Muscle of leg (tissue), 16 donors: ENCODE measurements at places on chromosomes 6 and 20.
A peak's percentile ranks its signal among the peaks of the same experiment; 100 is the strongest.

DNA sequence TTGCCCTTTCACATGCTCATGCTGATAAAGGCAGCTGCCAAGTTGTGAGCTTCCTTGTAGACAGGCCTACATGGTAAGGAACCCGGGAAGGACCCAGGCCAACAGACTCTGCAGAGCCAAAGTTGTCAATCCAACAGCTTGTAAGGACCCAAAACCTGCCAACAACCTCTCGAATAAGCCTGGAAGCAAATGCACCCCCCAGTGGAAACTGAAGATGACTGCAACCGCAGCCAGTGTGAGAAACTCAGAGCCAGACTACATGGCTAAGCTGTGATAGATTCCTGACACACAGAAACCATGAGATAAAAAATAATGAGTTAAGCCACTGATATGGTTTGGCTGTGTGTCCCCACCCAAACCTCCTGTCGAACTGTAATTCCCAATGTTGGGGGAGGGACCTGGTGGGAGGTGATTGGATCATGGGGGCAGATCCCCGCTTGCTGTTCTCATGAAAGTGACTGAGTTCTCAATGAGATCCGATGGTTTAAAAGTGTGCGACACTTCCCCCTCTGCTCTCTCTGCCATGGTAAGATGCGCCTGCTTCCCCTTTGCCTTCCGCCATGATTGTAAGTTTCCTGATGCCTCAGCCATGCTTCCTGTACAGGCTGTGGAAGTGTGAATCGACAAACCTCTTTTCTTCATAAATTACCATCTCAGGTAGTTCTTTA lies 18.8 kb upstream of the CLPSL2 start:
- no peak for DNase-seq

- peak; percentile 5 for DNase-seq
These were observed 313.1 kb downstream of the TRDN start for GRCh38 chr6:123323452-123324329.

GRCh38 chr6:66689608-66690007 lies 982.6 kb upstream of the EYS start:
- no peak for DNase-seq

DNA sequence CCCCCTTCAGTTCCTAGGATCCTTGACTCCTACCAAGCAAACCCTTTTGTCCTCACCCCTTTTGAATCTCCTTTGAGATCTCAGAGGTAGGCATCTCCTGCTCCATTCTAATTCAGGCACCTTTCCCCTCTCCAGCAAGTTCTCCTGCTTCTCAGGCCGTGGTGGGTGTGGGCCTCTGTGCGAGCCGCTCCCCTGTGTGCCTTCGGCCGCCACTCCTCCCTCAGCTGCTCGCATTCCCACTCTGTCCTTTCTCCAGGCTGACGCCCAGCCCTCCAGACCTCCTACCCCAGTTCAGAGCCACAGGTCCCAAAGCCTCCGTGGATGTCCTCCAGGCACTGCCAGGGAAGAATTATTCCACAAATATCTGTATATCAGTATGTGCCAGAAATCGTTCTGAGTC lies 19.7 kb upstream of the RPS6KA2 start:
- no peak for DNase-seq

DNA sequence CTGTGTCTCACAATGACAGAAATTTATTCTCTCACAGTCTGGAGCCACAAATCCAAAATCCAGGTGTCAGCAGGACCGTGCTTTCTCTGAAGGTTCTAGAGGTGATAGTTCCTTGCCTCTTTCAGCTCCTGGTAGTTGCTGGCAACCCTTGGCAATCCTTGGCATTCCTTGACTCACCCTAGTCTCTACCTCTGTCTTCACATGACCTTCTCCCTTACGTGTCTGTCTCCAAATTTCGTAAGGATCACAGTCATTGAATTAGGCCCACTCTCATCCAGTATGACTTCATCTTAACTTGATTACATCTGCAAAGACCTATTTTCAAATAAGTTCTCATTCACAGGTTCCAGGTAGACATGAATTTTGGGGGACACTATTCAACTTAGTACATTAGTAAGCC lies 143.1 kb downstream of the CEP57L1 start:
- no peak for DNase-seq

GRCh38 chr6:42403831-42404230 lies 47.9 kb downstream of the TRERF1 start:
- DNase-seq = peak; percentile 20

DNA sequence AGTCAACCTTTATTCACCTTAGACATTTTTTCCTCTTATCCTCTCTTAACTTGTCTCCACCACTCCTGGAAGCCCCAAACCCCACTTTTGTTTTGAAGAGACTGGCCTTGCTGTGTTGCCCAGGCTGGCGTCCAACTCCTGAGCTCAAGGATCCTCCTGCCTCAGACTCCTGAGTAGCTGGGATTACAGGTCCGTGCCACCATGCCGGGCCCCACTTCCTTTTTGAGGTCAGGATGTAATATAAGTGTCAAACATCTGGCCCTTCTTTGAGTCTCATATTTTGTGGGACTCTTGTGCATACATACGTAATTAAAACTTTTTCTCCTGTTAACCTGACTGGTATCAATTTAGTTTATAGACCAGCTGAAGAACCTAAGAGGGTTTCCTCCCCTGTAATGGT lies 1.4 kb upstream of the CDK19 start:
- no peak for DNase-seq

GRCh38 chr20:49983123-49983847 lies 505 bp downstream of the SNAI1 start:
- no peak for DNase-seq

DNA sequence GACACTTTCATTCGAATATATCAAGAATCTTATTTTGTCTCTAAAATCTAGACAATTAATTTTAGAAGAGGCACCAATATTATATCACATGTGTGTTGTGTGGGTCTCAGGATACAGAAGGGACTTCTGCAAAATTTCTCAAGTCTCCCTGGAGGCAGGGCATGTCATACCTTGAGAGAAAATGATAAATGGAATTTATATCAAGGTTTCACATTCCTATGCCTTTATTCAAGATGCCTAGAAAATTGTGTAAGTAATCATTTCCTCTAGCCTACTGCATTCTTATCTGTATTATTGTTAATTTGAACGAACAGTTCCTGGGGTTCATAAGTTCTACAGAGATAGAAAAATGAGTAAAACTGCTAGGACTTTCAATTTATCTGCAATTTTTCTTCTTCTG lies 1247.9 kb downstream of the GRIK2 start:
- no peak for DNase-seq

DNA sequence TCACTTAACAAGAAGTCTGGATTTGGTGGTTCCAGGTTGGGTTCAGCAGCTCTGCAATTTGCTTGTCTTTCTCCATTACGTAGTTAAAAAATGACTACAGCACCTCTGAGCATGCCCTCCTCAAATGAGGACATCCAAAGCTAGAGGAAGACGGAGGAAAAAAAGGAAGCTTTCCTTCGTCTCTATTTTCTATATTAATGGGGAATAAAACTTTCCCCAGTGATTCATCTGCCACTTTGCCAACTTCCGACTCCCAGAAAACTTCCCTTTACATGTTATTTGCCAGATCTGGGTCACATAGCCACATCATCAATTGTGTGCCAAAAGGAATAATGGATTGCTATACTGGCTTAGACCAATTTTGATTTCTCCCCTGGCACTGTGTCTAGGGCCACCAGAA lies 69.5 kb downstream of the ZFAND3 start:
- DNase-seq = no peak

DNA sequence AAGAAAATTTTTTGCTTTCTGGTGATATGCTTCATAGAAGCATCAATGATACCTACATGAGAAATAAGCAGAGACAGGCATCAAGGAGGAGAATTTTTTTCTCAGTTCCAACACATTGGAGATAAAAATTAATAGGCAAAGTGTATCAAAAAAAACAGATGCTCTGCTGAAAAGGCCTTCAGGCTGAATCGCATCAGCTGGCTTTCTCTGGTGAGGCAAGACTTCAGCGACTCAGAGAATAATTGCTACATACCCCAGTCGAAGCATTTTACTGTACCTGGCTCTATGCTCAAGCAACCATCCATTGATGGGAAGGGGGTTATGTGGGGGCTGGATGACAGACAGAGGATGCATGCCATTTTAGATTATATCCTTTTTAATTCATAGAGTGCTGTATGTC lies 415.1 kb downstream of the TFAP2A start:
- DNase-seq = no peak

- peak; percentile 43 for DNase-seq
These were observed 107.7 kb downstream of the PTPRK start for GRCh38 chr6:128412680-128413079.

DNA sequence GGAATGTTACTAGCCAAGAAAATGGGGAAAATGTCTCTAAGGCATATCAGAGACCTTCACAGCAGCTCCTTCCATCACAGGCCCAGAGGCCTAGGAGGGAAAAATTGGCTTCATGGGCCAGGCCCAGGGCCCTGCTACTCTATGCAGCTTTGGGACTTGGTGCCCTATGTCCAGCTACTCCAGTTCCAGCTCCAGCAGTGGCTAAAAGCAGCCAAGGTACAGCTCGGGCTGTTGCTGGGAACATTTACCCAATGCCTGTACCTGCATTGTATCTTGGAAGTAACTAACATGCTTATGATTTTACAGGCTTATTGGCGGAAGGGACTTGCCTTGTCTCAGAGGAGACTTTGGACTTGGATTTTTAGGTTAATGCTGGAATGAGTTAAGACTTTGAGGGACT lies 390.6 kb downstream of the GRIK2 start:
- DNase-seq = no peak

DNA sequence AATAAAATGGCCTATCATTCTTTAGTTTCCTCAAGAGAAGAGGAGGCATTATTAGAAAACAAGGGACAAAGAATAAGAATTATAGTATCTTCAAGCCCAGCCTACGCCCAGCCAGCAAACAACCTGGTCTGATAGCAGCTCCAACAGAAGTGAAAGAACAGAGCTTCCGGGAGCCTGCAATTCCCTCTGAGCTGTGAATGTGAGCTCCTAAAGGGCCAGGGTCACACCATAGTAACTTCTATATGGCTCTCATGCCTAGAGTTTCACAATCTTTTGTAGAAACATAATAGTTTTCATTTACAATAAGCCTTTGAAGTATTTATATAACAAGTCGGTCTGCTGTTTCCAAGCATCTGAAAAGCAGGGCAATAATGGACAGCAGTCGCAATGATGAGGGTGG lies 116.5 kb downstream of the SMLR1 start:
- DNase-seq = no peak

GRCh38 chr6:10460096-10460495 lies 45.2 kb upstream of the TFAP2A start:
- DNase-seq = no peak

DNA sequence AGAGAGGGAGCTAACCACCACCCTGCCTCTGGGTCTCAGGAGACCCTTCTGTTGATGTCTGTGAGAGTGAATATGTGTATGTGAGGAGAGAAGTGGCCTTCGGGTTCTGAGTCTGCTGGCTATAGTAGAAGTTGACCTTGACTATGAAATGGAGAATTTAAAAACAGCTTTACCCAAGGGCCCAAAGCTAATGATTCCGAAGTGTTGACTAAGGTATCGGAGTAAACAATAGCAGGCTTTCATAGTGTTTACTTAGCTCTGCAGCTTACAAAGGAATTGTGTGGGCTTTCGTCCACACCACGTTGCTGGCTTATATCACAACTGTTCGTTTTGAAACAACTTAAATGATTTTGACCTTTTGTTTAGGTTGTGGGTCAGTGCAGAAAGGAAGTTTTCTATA lies 126.5 kb upstream of the JAG1 start:
- no peak for DNase-seq

- peak; percentile 56 for DNase-seq
These were observed 1.0 kb downstream of the SYNE1 start for GRCh38 chr6:152636021-152636608.

GRCh38 chr20:59958123-59958522 lies at the start of gene CDH26:
CDH26 (plus strand) TSS chr20:59958423; CDS start chr20:59958727, 304 bp downstream.
- DNase-seq = no peak

DNA sequence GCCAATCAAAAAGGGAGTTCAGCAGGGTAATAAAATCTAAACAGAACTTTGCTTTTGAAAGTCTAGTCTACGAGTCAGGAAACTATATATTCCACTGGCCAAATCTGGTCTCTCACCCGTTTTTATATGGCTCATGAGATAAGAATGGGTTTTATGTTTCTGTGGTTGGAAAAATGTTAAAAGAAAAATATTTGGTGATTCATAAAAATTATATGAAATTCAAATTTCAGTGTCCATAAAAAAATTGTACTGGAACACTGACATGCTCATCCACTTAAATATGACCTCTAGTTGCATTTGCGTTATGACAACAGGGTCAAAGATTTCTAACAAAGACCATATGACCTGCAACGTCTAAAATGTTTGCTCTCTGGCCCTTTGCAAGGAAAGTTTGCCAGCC lies 22.3 kb upstream of the LAMP5 start:
- no peak for DNase-seq

- DNase-seq = no peak
These were observed 69.8 kb upstream of the CCN6 start for GRCh38 chr6:111984081-111984480.

GRCh38 chr6:131740161-131740560 lies 29.3 kb upstream of the CTAGE9 start:
- DNase-seq = no peak

GRCh38 chr6:3001773-3002293 lies 2.1 kb downstream of the NQO2 start:
- peak; percentile 53 for DNase-seq

DNA sequence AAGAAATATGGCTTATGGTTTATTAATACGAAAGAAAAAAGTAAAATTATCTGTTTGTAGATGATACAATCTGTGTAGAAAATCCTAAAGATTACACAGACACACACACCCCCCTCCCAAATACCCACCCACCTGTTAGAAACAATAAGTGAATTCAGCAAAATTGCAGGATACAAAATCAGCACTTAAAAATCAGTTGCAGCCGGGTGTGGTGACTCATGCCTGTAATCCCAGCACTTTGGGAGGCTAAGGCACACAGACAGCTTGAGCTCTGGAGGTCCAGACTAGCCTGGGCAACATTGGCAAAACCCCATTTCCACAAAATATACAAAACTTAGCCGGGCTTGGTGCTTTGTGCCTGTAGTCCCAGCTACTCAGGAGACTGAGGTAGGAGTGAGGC lies 42.3 kb downstream of the NINL start:
- no peak for DNase-seq

GRCh38 chr6:168450917-168451316 lies 9.9 kb downstream of the SMOC2 start:
- DNase-seq = no peak

GRCh38 chr20:43744966-43745730 lies 18.3 kb upstream of the GTSF1L start:
- peak; percentile 32 for DNase-seq

GRCh38 chr20:9442858-9443257 lies 71.5 kb upstream of the LAMP5 start:
- peak; percentile 14 for DNase-seq
